Left renal cortex interstitium (tissue), 4 donors: ENCODE measurements at places on chromosomes 7 and 10. TPM values are rescaled to one million over a fixed set of nuclear protein-coding genes. Genes with fewer than 3 reads are reported as not detected.

TYW1B gene
- polyA plus RNA-seq: 3.3 TPM

ACHE gene
- polyA plus RNA-seq: 5.1 TPM

RELN gene
- polyA plus RNA-seq: 8.3 TPM

SLC26A3 gene
- 0.35 TPM for polyA plus RNA-seq

FAM24B gene
- polyA plus RNA-seq: 6.9 TPM

SORCS3 gene
- 3.8 TPM for polyA plus RNA-seq

TET1 gene
- polyA plus RNA-seq: 8.8 TPM

HOXA10 gene
- 155 TPM for polyA plus RNA-seq

AKR1D1 gene
- 0.20 TPM for polyA plus RNA-seq
